ENCODE measurements at places on chromosomes 5 and 9. TPM values are rescaled to one million over a fixed set of nuclear protein-coding genes. Genes with fewer than 3 reads are reported as not detected.

DNA sequence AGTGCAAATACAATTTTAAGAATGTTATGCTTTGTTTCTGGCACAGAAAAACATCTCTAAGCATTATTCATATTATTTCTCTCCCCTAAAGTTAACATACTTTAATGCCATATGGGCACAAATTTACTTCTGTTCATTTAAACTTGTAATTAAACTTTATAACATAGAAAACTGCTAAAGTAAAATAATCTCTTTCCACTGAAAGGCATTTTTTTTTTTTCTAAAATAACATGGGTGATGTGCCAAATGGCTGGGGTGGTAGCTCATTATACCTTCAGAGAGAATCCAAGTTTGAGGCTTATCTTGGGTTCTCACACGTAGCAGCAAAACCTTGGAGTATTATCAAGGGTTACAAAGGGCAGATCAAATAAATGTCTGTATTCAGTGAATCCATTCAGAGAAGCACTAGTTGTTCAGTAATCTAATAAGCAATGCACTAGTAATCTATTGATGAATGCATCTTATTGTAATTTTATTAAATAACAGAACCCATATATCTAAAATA, 257.6 kb upstream of the POU5F2 start:
- no peak for DNase-seq

GRCh38 chr5:160192424-160192823, 36.9 kb upstream of the FABP6 start:
- DNase-seq = no peak

GRCh38 chr9:86175743-86176456, 76.5 kb upstream of the GOLM1 start:
- DNase-seq = peak; percentile 84

- DNase-seq = peak; percentile 88
Observed at GRCh38 chr9:115207003-115207836, 89.3 kb upstream of the TNC start.

DNA sequence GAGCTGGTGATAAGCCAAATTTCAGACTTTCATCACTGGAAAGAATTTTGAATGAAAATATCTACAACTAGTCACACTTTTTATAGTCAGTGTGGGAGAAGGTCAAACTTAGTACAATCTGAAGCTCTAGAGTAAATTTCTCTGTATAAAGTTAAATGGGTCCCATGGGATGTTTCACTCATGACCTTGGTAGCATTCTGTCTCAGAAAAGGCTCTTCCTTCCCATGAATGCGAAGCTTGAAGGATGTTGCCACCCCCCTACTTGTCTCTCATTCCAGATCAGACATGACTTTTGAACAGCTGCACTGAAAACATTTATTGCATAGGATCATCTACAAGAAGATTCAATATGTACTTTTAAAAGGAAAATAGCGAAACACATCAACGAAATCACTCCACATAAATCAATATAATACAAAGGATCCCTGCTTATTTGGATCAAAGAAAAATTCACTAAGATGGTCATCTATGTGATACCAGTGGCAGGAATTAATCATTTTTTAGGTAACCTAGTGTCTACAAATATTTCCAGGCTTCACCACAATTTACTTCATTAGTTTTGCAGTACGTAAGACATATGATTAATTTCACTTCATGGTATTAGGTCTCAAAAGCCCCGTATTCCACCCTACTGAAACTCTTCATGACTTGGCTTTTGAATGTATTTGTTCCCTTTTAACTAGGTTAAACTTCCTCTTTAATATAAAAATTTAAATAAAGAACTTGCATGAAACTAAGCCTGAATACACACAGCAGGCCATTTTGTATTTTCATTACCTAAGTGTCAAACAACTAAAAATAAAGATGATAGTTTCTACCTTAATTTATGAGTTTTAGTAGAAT, 4.4 kb downstream of the ST8SIA4 start:
- no peak for DNase-seq

GRCh38 chr5:129499208-129499852, 39.2 kb downstream of the ADAMTS19 start:
- DNase-seq = no peak

DNA sequence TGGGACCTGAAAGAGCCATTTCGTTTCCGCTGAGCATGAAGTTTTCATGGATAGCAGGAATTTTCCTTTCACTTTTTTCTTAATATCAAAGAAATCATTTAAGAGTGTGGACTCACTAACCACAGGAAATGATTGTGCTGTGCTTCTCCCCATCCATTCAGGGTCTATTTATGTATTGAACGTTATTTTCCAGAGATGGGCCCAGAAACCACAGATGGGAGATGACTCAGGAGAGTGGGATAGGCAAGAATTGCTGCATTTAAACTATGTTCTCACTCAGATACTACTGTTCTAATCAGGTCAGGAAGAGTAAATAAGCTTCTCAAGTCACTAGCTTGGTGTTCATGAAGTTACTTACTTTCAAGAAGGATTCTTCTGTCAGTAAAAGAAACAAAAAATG, 763.8 kb downstream of the DTWD2 start:
- no peak for DNase-seq

DNA sequence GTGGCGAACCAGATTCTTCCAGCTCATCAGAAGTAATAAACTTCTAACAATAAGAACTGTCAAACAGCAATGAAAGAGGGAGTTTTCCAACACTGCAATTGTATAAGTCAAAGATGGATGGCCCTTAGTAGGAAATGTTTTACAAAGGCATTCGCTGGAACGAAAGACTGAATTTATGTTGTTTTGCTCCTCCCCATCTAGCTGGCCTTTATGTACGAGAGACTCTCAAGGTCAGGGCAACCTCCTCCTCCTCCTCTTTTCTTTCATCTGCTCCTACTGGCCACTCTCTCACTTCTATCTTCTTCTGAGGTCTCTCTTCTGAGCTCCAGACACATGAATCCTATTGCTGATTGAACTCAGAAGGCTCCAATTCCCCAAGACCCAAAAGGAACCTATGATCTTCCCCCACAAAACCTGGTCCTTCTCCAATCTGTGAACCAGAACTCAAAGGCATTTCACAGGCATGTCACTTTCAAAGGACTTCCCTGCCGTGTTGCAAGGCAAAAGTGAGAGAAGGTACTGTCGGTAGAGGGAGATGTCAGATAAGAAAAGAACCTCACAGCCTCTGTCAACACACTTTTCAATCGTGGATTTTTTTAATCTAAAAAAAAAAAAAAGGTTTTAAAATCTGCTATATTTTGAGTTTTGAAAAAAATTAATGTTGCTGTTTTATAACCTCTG, 28.5 kb upstream of the PUM3 start:
- peak; percentile 20 for DNase-seq

DNA sequence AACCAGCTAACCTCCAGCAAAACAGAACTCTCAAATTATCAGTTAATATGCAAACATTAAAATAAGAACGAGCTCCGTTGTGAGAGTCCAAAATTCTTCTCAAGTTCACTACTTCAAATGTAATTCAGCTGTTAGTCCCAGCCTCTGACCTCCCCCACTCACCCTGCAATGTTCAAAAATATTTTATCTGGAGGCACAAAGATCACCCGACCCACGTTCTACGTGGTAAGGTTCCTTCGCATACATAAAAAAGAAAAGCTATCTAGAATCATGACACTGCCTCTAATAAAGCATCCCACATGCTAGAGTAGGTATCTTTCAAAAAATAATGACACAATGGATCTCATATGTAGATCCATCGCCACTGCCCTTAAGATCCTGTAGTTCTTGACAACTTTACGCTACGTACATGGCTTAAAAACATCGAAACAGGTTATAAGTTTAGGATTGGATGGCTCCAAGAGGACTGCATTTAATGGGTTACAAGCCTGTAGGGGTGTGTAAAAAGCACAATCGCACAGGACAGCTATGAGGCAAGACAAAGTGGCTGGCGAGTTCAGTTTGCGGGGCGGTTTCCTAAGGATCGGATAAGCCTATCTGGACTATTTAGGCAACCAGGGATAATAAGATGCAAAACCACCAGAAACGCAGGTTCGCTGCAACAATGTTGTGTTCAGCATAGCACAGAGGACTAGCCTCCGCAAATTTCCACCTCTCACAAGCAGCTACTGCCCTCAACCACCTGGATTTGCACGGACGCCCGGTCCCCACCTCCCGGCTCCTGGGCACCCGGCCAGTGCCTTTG, 969 bp downstream of the CLK4 start:
- DNase-seq = peak; percentile 9

GRCh38 chr5:74442466-74442865, 198.1 kb downstream of the ENC1 start:
- no peak for DNase-seq

- no peak for DNase-seq
Observed at GRCh38 chr5:95872346-95873268, 50.1 kb upstream of the GLRX start.

DNA sequence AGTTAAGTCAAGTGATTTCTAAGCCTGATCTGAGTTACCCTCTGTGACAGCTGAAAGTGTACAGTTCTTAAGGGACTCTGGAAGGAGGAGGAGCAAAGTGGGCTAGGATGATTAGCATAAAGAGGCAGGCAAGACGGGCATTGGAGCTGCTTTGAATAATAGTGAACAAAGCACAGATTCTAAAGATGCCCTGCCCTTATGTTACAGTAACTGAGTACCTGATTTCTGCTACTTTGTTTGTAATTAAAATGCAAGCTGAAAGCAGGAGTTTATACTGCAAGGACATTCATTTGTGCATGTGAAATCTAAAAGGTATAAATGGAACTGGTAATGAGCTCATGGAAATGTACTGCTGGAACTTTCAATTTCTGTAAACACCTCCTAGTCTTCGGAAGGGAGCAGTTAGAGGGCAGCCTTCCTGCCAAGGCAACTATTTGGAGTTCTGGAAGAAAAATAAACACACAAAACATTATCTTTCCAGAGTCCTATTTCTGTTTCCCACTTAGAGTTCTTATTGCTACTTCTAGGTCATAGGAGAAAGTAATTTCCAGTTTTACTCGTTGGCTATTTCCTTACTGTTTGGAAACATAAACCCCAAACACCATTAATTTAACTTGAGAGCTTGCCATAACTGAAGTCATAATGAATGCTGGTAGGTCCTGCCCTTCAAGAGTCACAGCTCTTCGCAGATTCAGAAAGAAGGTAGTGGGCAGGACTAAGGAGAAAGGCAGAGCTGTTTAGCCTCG, at the start of gene RANBP3L:
Gene RANBP3L (minus strand): TSS at position 45 of the 746 bp plus-strand sequence. CDS start 486 bp downstream, outside the sequence.
- DNase-seq = peak; percentile 78

- DNase-seq = no peak
Observed at GRCh38 chr5:143036146-143036927, 266.2 kb downstream of the ARHGAP26 start.

GRCh38 chr9:121576281-121577075, 75.0 kb upstream of the DAB2IP start:
- peak; percentile 29 for DNase-seq

DNA sequence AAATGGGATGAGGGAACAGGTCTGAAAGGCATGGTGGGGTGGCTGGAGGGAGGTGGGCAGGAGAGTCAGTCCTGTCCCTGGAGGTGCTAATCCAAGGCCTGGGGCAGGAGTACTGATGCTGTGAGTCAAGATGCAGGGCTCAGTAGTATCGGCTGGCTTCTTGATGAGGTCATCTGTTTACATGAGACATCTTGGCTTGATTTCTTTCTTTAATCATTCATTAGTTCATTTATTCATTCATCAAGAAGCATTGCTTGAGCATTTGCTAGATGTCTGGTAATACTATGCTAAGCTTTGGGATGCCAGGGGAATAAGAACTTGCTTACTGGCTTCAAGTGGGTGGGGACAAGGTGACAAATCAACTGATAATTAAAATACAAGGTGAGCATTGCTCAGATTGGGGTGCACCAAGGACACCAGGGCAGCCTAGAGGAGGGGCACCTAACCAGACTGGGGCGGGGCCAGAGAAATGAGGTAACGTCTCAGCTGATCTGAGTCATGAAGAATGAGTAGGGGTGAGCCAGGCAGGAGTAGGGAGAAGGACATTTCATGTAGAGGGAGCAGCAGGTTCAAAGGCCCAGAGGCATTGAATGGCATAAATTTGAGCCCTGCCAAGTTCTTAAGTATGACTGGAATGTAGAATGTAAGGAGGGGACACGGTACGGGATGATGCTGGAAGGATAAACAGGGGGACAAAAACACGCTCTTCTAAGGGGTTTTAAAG, 88.8 kb downstream of the EGFLAM start:
- DNase-seq = peak; percentile 76

SLC25A2 gene
- total RNA-seq = 0.05 TPM

MLANA gene
- not detected for total RNA-seq

STING1 gene
- total RNA-seq = 35.2 TPM

C9orf50 gene
- total RNA-seq = 0.10 TPM

SELENOP gene
- total RNA-seq = 45.1 TPM

NTRK2 gene
- total RNA-seq = 1.1 TPM

STPG3 gene
- not detected for total RNA-seq

LCN15 gene
- total RNA-seq = not detected

Data from M059J (cell line).